ENCODE measurements at places on chromosomes 4 and X. TPM values are rescaled to one million over a fixed set of nuclear protein-coding genes. Genes with fewer than 3 reads are reported as not detected.

GRCh38 chr4:145289403-145290076 lies 109.2 kb upstream of the OTUD4 start:
- no peak for DNase-seq

DNA sequence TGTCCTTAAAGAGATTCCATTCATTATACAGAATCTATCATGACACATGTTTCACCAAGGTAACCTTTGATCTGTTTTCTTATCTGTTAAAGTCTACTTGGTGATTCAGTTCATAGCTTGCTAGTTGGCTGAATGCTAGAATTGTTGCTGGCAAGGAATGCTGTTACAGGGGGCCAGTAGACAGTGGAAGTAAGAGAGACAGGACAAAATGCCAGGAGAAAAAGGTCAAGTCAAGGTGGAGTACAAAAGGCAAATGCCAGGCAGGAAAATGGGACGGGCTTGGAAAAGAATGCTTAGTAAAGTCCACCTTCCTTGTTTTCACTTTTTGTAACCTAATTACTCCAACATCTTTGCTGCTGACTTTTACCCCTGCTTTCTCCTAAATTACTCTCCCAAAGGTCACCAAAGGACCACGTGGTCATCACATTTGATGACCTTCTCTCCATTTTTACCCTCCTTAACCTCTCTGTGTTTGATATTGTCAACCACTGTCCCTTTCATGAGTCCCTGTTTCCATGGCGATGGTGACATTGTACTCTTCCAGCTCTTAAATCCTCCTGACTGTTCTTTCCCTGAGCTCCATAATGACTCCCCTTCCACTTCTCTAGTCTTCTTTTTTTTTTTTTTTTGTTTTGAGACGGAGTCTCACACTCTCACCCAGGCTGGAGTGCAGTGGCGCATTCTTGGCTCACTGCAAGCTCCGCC lies 24.5 kb upstream of the TAPT1 start:
- DNase-seq = no peak

AR gene
- polyA plus RNA-seq = 3.4 TPM

- no peak for DNase-seq
Observed at GRCh38 chrX:134369576-134369975, 90.4 kb upstream of the HPRT1 start.

LRIT3 gene
- polyA plus RNA-seq = 0.05 TPM

DNA sequence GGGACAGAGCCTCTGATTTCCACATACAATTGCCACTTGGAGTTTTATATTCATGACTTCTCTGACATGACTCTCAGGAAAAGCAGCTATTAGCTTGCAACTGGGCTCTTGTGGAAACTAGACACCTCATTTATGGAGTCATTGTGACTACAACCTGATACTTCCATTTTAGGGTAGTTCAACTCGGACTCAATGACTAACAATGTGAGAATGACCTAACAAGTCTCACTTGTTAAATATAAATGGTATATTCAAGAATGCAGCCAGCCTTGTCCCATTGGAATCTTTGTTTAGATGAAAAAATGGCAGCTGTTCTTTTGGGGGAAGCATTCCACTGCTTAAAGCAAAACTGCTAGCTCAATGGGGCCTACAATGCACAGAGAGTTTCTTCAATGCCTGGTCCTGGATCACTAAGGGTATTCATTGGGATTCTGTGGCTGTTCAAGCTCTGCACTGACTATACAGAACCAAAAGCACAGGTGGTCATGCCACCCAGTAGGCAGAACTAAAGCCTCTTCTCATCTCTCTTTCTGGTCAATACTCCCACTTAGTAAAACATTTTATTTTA lies 36.5 kb upstream of the GLRA3 start:
- DNase-seq = no peak

DNA sequence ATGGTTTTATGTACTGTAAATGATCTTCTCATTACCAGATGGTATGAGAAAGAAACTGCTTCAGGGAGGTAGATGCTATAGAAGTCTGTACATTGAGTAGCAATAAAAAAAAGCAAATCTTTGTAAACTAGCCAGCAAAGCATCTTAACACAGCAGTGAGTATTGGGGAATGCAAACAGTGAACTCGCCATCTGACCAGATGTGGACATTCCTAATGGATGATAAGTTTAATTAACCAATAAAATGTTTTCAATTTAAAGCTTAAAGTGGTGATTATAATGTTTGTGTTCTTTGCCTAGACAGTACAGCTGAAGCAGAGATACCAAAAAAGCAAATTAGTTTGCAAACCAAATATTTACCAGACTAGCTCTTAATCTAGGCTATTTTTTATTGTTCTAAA lies 1144.2 kb downstream of the FAT4 start:
- DNase-seq = no peak

- DNase-seq = no peak
Observed at GRCh38 chr4:61877893-61878292, 677.8 kb downstream of the ADGRL3 start.

DNA sequence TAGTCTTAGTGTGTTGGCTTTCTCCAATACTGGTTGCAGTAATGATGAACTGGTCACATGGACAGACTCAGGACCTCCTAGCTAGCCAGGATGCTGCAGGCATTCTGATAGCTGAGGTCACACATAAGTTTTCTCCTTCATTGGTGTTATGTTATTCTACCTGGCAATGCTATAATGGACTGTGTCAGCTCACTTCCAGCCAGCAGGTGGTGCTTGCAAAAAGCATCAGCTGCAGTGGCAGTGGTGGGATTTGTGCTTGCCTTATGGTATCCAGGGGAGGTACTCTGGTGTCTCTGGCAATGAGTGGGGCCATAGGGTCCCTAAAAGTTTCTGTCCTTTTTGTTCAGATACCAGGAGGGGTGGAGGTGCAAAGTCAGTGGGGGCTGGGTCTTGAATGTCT lies 33.6 kb downstream of the ZNF330 start:
- no peak for DNase-seq

DNA sequence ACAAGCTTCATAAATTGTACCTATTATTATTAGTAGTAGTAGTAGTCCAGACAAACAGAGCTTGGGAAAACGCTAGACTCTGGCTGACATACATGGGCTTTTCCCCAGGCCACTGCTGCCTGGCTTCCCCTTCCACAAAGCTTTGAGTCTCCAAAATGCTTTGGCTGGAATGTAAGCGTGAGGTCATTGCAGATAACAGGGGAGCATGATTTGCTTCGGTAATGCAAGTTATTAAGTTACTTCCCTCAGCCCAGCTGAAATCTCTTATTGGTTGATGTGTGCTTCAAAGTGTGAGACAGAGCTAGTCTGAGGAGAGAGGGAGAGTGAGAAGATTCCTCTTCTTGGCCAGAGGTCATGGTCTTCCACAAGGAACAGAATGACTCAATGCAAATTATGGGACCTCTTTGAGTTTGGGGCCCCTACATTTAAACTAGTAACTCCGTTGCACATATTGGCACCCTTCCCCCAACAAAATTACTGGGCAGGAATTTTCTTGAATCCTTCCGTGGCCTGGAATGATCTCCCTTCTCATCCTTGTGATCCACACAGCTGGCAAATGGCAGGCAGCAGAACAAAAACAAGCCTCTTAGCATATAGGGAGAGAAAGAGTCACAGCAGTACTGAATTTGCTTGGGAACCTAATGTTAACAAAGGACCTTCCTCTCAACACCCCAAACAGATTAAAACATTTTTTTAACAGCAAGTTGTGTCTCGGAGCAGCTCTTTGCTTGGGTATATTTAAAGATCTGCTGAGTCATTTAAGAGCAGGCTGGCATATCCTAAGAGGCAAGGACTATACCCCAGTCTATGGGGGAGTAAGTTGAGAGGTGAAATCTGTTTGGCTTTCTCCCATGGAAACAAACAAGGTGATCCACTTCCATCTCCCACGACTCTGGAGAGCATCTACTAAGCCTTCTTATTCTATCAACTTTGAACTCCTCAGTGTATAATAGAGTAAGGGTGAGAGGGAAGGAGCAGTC lies 19.9 kb downstream of the AR start:
- DNase-seq = no peak

GRCh38 chr4:138666366-138666765 lies 349.2 kb upstream of the NOCT start:
- DNase-seq = no peak

GRCh38 chrX:150334100-150334499 lies 29.0 kb upstream of the MAMLD1 start:
- DNase-seq = no peak

IL1RAPL1 gene
- polyA plus RNA-seq = 2.5 TPM

- DNase-seq = no peak
Observed at GRCh38 chr4:26028793-26029567, 115.0 kb downstream of the SMIM20 start.

SATL1 gene
- 0.42 TPM for polyA plus RNA-seq

- DNase-seq = no peak
Observed at GRCh38 chrX:66039944-66040343, at the start of gene VSIG4. Gene VSIG4 (minus strand): TSS chrX:66040080. CDS start chrX:66039998, 82 bp downstream.

GRCh38 chr4:74109870-74110605 lies 11.0 kb upstream of the CXCL2 start:
- DNase-seq = no peak

- DNase-seq = no peak
Observed at GRCh38 chr4:123876143-123876542, 479.5 kb downstream of the SPRY1 start.

KIF4A gene
- polyA plus RNA-seq = 15.7 TPM

DNA sequence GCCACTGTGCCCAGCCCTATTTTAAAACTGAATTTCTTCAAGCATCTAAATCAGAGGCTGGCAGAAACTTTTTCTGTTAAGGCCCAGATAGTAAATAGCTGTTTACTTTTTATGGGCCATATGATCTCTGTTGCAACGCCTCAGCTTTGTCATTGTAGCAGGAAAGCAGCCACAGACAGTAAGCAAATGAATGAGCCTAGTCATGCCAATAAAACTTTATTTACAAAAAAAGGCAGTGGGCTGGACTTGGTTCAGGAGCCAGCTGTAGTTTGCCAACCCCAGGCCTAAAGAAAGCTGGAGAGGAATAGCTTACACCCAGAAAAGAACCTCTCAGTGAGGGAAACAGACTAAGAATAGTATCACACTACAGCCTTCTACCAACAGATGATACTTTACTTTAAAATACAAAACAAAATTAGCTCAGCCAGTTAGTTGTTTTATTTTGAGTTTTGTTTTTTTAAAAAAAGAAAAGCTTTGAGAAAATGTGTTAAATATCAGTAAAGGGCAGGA lies 25.5 kb downstream of the CHST7 start:
- no peak for DNase-seq

CACNA1F gene
- 0.17 TPM for polyA plus RNA-seq

IL13RA1 gene
- polyA plus RNA-seq = 49.0 TPM

- DNase-seq = no peak
Observed at GRCh38 chr4:117421706-117422105, 336.3 kb upstream of the TRAM1L1 start.

- DNase-seq = no peak
Observed at GRCh38 chrX:131366407-131366806, 77.3 kb upstream of the IGSF1 start.

DNA sequence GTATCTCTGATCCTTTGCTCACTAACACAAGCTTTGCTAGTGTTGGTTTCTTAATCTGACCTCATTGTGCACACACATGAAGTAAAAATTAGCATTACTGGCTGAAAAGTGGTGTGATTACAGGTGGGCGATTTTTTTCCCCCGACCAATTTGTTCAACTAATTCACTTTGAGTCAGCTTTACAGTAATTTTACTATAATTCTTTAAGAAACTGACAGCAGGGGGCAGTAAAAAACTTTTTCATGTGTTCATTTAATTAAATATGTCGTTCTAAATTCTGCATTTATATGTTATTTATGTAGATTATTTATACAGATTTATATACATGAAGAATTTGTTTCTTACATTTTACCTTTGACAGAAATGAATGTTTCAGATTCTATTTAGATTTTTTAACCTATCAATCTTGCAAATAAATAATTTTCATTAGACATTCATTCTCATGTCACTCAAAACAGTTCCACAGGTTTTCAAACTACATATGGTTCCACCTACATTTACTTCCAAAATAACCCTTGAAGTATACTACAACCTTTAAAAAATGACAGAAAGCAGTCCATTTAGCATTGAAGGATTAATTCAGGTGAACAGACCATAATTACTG lies 17.5 kb downstream of the PALLD start:
- peak; percentile 35 for DNase-seq

DNA sequence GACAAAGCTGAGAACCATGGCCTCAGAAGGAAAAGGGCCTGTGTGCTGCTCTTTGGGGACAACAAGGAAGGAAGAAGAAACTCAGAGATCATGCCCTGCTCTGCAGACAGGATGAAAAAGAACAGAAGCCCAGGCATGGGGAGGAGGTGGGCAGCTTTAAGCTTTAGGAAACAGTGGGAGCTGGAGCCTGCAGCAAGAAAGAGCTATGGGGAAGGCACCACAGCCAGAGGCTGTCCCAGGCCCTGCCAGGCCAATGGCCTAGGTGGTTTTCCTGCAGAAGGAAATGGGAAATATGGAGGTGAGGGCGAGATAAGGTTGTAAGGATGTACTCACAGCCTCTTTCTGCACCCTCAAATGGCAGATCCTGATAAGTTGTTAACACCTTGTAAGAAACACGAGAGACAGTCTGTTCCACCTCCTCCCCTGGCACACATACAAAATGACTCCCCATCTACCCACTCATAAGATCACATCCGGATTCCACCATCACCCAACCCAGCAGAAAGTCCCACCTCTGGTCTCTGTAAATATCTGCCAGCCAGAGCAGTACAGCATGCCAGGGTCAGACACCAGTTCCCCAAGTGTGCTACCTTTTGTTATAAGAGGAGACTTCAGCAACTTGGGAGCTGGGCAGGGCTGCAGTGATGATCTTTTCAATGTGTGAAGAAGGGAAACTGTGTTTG lies 105.2 kb downstream of the RTL5 start:
- no peak for DNase-seq

DNA sequence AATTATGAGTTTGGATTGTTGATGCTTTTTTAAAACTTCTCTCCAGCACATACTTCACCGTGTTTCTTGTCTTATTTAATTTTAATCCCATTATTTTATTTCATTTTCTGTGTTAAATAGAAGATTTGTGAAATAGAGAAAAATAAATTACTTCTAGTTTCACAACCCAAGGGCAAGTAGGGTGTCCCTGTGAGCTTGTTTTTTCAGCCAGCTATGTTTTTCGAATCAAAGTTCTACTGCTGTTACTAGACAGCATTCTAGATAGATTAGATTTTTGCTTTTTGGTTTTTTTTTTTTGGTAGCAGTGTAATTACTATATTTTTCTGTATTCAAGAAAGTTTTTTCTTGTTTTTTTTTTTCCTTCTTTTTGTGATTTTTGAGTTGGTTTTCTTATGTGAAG lies 59.9 kb downstream of the RBPJ start:
- no peak for DNase-seq

- DNase-seq = no peak
Observed at GRCh38 chr4:78002260-78002659, 54.9 kb upstream of the FRAS1 start.
